ENCODE measurements at places on chromosomes 4 and X.

GRCh38 chr4:86544310-86544966 lies 49.7 kb upstream of the PTPN13 start:
- DNase-seq: no peak

- peak; percentile 72 for DNase-seq
Observed at GRCh38 chr4:188941524-188942119, 802.4 kb downstream of the TRIML1 start.

DNA sequence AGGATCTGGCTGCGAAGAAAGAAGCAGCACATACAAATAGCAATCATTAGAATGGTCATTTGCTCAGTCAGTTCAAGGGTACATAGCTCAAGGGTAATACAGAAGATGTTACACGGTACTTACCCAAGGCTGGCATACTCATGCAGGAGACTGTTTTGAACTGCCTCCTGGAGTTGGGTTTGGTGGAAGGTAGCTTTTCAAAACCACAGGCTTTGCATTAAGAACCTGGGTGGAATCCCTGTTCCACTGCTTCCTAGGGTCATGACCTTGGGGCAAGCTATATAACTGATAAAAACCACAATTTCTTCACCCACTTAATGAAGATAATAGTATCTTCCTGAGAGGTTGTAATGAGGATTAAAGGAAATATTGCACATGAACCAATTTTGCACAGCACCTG lies 36.5 kb downstream of the TBC1D9 start:
- no peak for DNase-seq

DNA sequence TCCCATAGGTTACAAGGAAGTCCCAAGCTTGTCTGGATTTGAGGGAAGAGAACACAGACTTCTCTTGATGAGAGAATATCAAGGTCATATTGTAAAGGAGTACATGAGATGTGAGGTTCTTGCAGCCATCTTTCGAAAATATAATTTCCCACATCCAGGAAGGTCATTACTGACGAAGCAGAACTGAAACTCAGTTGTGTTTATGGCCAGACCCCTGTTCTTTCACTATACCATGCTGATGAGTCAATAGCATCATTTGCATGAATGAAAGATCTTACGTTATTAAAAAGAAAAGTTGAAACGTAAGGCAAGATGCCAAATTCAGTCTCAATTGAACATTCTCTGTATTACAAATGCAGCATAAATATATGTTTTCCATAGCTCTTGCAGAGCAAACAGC lies 14.2 kb upstream of the CCDC149 start:
- DNase-seq: no peak

- DNase-seq: peak; percentile 82
Observed at GRCh38 chr4:77308843-77309242, 151.8 kb downstream of the CCNG2 start.
